ENCODE measurements at places on chromosomes 5 and 9. TPM values are rescaled to one million over a fixed set of nuclear protein-coding genes. Genes with fewer than 3 reads are reported as not detected.

- peaks cover 22% of the 10 kb centered on the region for H3K27me3 ChIP-seq
- H3K4me3 ChIP-seq = no peak overlapping the region
- H3K27ac ChIP-seq = no peak overlapping the region
- H3K4me1 ChIP-seq = no peaks in the 10 kb centered on the region
- H3K36me3 ChIP-seq = no peaks in the 10 kb centered on the region
- DNase-seq = no peak
These were observed 85.9 kb downstream of the BOD1 start for GRCh38 chr5:173530547-173530946.

GRCh38 chr5:175724314-175725275 is 66.7 kb downstream of the HRH2 start:
- DNase-seq = no peak
- H3K27ac ChIP-seq = no peak overlapping the region
- peaks cover 1% of the 10 kb centered on the region for H3K4me1 ChIP-seq
- H3K36me3 ChIP-seq = no peaks in the 10 kb centered on the region
- H3K4me3 ChIP-seq = no peak overlapping the region
- H3K27me3 ChIP-seq = peaks cover 9% of the 10 kb centered on the region

GRCh38 chr5:153794327-153794726 is 244.4 kb downstream of the FAM114A2 start:
- no peak overlapping the region for H3K4me3 ChIP-seq
- no peak for DNase-seq
- no peaks in the 10 kb centered on the region for H3K27me3 ChIP-seq
- no peaks in the 10 kb centered on the region for H3K4me1 ChIP-seq
- H3K27ac ChIP-seq = no peak overlapping the region

WDR70 gene
- 58.5 TPM for total RNA-seq

GRCh38 chr9:109624143-109624542 is 126.0 kb upstream of the PTPN3 start:
- peaks cover 14% of the 10 kb centered on the region for H3K27me3 ChIP-seq
- DNase-seq = no peak
- H3K4me1 ChIP-seq = no peaks in the 10 kb centered on the region
- H3K27ac ChIP-seq = no peak overlapping the region
- H3K4me3 ChIP-seq = no peak overlapping the region
- no peaks in the 10 kb centered on the region for H3K36me3 ChIP-seq

GRCh38 chr5:150637245-150638052 is 3.0 kb upstream of the SYNPO start:
- no peaks in the 10 kb centered on the region for H3K36me3 ChIP-seq
- H3K27ac ChIP-seq = no peak overlapping the region
- no peak for DNase-seq
- H3K27me3 ChIP-seq = peaks cover 14% of the 10 kb centered on the region
- no peaks in the 10 kb centered on the region for H3K4me1 ChIP-seq

BTNL3 gene
- total RNA-seq = not detected
